ENCODE measurements at places on chromosomes 16 and 17.

GRCh38 chr16:89038811-89039735, 54.6 kb upstream of the ACSF3 start:
- DNase-seq: no peak

GRCh38 chr17:29617125-29617480, 5.6 kb downstream of the CORO6 start:
- DNase-seq: no peak

- no peak for DNase-seq
These were observed 210.7 kb upstream of the NLRP1 start for GRCh38 chr17:5794881-5795506.

GRCh38 chr17:17700251-17700969, 19.2 kb downstream of the RAI1 start:
- peak; percentile 45 for DNase-seq

GRCh38 chr17:16930571-16931317, 41.2 kb downstream of the TNFRSF13B start:
- DNase-seq: no peak

DNA sequence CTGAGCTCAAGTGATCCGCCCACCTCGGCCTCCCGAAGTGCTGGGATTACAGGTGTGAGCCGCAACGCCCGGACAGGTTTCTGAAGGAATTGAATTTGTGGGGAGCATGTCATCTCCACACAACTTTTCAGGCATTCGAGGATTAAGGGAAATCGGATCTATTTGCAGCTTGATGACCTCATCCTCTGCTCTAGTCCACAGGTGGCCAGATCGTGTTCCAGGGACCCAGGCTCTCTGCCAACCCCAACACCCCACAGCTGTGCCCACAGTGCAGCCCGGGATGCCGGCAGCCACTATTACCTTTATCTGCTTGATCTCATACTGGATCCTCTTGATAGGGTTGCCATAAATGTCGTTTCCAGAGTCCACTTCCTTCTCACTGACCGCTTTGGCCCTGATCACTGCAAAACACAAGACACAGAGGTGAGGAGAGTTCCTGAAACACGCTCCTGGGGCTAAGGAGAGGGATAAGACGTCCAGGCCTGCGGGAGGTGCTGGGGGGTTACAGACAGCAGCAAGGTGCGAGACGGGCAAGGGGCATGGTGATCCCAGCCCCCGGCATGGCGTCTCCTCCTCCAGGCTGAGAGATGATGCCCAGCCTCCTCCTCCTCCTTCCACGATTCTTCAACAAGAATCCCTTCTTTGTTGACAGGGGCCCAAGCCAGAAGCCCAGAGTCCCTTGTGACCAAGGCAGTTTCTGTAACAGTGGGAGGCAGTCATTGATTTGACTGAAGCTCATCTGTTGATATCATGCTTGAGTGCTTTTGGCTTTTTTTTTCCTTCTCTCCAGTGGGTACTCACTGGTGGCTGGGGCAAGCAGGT, 29.3 kb downstream of the CEP295NL start:
- no peak for DNase-seq

DNA sequence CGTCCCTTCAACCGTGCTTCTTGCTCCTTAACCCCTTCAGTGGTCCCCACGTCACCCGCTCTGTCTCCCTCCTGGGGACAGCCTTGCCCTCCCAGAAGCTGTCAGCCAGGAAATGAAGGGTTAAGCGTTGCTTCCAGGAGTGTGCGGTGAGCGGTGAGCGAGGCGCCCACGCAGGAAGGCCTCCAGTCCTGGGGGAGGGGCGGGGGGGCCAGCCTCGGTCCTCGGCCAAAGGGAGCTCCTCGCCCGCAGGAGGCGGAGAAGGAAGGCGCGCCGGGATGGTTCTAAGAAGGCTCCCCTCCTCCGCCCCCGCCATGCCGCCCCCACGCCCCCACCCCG, 2.3 kb downstream of the RBFOX3 start:
- DNase-seq: no peak

- DNase-seq: no peak
These were observed 6.0 kb upstream of the TPPP3 start for GRCh38 chr16:67399218-67399733.

DNA sequence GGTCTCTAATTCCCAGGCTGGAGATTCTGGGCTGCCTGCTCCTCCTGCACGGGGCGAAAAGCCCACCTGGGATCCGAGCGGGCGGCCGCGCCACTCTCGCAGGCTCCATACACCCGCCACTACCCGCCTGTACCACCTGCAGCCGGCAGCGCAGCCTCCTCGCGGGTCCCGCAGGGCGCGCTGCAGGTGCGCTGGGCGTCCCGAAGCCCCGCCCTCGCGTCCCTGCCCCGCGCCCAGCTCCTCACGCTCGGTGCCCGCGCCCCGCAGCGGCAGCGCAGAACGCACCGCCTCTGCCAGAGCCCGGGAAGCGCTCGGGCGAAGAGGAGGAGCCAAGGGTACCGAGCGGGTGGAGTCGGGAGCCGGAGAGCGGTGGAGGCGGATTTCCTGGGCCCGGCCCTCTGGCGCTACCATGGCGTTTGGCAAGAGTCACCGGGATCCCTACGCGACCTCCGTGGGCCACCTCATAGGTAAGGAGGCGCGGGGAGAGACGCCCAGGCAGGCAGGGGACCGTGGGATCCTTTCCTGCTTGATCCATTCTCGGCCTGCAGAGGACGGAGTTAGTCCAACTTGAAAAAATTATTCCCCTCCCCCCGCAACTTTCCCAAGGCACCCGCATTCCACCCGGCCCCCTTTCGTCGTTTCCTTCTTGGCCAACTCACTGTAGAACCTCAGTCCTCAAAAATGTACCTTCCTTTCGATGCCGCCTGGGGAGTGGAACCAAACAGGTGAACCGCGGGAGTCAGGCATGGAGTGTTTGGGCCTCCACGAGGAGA, at the start of gene TOM1L1:
Gene TOM1L1, plus strand, starts transcription at position 396 of the 773 bp plus-strand sequence. Its CDS starts 14 bp downstream, at position 410.
- DNase-seq: peak; percentile 95

DNA sequence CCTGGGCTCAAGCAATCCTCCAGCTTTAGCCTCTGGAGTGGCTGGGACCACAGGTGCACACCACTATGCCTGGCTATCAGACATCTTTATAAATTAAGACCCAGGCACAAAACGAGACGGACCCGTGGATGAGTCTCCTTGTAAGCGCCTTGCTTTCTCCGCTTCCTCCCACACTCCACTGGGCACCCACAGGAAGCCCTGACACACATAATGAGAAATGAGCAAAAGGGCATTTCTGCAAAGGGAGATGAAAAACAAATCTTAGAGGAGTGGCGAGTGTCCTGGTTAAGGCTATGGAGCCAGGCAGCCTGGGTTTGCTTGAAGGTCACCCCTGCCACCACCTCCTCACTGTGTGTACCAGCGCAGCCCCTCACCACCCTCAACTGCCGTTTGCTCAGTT, 56.3 kb downstream of the XYLT1 start:
- no peak for DNase-seq

GRCh38 chr16:24036614-24037013, 200.8 kb downstream of the PRKCB start:
- peak; percentile 50 for DNase-seq

- no peak for DNase-seq
These were observed 810 bp upstream of the GAN start for GRCh38 chr16:81313701-81314602.

DNA sequence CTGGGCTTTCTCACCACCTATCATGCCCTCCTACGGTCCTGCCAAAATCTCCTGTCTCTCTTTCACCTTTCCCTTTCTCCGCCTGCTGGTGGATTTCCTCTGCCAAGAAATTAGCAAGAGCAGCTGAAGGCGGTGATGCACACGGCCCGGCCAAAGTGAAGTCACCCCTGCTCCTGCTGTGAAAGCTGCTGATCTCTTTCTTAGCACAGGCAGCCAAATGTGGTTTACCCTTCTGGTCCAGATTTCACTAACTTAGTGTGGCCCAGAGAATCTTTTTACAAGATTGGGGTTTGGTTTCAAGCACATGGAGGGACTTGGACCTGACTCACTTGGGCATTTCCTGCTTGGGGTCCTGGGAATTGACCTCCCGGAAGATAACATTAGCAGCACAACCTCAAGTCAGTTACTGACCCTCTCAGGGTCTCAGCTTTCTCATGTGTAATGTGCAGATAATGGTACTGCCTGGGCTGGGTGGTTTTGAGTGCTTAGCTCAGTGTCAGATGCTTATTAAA, 155.7 kb downstream of the SOCS1 start:
- DNase-seq: no peak

DNA sequence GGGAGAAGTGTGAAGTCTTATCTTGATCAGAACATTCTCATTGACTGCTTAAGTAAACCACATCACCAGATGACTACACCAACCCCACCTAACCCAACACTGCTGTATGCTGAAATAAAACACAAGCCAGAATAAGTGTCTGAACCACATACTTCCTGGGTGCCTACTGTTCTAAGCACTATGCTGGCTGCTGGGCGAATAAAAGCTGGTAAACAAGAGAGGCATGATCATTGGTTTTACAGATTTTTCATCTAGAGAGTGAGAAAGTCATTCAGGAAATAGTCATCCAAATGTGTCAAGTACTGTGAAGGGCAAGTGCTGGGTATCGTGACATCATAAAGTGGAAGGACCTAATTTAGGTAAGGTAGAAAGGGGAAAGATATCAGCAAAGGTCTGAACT, 199.0 kb upstream of the SOX9 start:
- DNase-seq: peak; percentile 10
